Inflammatory macrophage treated with lipopolysaccharide for 1 hour (primary cell): ENCODE measurements at places on chromosomes 2 and 18.

DNA sequence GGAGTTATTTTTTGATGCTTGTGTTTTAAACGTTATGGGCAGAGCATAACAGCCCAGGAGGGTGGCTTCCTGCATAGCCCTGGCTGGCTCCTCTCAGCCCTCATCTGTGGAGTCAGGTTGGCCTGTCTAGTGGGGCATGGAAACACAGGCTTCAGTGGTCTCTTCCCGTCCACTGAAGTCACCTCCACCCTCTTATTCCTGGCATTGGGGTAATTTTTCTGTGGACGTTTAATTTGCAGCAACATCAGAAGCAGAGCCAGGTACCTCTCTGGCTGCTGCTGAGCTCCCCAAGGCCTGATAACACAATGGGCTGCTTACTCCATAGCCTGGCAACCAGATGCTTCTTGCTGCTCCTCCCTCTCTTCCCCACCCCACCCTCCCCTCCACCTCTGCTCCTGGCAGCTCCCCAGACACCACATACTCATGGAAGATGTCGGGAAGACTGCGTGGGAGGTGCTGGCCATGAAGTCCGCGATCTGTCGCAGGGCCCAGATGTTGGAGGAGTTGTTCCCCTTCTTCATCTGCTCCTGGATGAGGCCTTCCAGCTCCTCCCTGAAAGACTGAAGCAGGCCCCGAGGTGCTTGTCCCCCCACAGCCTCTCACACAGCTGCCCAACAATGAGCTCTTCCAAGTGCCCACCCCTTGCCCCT lies 64.0 kb downstream of the ADD2 start:
- no peak for DNase-seq

DNA sequence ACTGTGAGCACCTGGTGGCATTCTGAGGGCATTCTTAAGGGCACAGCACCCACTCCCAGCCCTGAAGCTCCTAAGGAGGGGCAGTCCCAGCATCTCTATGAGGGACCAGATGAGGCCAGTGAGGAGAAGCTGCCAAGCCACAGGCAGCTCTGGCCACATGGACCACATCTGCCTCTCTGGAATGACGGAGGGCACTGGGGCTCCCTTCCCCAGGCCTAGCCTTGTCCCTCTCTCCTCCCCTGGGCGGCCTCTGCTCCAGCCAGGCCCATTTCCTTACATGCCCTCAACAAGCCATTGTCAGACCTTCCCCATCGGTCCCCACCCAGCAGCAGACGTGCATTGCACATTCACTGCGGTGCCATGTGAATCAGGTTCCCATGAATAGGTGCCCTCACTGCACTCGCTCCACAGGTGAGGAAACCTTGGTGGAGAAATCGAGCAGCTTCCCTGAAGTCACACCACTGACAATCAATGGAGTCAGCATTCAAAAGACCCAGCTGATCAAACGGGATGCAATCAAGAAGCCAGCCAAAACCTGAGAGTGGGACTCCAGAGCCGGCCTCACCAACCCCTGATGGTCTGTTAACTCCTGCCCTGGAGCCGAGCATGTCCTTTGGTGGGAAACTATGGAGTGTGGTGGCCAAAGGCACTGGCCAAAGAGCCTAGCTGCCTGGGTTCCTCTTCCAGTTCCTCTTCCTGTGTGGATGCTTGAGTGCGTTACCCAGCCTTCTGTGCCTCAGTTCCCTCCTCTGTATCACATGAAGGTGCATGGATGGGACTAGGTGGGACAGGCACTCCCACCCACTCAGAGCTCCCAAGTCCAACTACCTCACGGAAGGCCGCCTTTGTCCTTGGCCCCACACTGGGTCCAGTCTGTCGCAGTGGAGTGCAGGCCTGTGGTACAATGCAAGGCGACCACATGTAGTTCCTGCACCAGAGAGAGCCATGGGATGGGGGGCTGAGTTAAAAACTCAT lies 147.3 kb downstream of the ZFP36L2 start:
- no peak for DNase-seq

GRCh38 chr18:27724362-27724761 lies 452.6 kb downstream of the CDH2 start:
- no peak for DNase-seq

- no peak for DNase-seq
These were observed 179.8 kb upstream of the HAAO start for GRCh38 chr2:42971947-42972736.

- DNase-seq = no peak
These were observed 786.2 kb upstream of the FANCL start for GRCh38 chr2:59027320-59027719.
